ENCODE measurements at places on chromosomes 3 and 15. TPM values are rescaled to one million over a fixed set of nuclear protein-coding genes. Genes with fewer than 3 reads are reported as not detected.

- DNase-seq: no peak
Measured at GRCh38 chr15:31867536-31868442, 162.5 kb upstream of the CHRNA7 start.

Gene DTWD1
- polyA plus RNA-seq: 52.7 TPM

DNA sequence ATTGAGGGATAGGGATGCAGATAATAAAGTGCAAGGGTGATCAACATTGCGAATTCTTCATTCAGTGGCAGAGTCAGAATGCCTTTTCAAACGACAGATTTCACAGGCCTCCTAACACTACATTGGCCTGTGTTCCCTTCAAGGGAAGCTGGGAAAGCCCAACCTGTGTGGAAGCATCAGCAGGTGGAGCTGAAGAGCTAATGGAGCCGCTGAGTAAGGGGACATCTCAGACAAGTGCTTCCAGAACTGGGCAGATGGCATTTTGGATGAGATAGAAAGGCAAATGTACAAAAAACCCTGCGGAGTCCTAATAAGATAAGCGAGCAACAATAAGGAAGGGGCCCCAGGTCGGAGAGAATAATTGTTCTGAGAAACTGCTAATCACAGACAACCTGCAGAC lies 8.5 kb upstream of the SLC24A5 start:
- no peak for DNase-seq

DNA sequence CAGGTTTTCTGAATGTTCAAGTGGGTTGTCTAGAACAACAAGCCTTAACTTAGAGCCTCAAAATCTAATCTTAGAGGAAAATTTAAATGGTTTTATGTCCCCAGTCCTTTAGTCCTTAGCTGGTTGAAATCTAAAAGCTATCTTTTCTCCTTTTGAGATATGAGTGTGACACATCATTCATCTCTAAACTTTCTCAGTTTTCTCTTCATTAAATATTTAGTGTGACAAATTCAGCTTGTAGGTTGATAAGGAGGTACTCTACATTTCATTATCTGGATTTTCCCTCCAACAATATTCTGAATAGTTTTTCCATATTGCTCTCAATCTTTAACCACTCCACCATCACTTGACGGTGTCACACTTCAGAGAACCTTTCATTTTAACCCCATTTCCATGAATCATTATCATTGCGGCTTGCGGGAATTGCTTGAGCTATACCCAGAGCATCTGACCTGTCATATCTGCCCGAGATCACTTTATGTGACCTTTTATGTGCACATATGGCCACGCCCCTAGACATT lies 16.1 kb upstream of the ATP8B4 start:
- no peak for DNase-seq

- DNase-seq: peak; percentile 97
Measured at GRCh38 chr3:192879346-192880031, 38.2 kb downstream of the MB21D2 start.

- DNase-seq: no peak
Measured at GRCh38 chr3:49868862-49869466, 742 bp downstream of the CAMKV start.

DNA sequence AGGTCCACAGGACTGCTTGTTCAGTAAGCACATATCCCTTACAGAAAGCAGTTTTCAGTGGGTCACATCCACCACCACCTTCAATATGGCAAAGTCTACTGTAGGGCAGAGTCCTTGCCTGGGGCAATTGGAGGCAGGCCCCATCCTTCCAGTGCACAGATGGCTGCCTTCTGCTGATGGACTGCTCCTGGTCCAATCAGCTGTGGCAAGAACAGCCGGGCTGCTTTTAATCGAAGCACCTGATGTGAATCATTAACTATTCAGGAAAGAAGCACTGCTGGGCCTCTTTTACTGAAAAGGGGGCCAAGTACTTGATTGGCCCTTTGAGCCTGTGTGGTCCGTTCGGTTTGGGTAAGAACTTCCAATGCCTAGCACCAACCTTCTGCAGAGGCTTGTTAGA lies 24.4 kb downstream of the LARS2 start:
- no peak for DNase-seq

GRCh38 chr3:159629329-159630084 lies 359.1 kb upstream of the IL12A start:
- no peak for DNase-seq

DNA sequence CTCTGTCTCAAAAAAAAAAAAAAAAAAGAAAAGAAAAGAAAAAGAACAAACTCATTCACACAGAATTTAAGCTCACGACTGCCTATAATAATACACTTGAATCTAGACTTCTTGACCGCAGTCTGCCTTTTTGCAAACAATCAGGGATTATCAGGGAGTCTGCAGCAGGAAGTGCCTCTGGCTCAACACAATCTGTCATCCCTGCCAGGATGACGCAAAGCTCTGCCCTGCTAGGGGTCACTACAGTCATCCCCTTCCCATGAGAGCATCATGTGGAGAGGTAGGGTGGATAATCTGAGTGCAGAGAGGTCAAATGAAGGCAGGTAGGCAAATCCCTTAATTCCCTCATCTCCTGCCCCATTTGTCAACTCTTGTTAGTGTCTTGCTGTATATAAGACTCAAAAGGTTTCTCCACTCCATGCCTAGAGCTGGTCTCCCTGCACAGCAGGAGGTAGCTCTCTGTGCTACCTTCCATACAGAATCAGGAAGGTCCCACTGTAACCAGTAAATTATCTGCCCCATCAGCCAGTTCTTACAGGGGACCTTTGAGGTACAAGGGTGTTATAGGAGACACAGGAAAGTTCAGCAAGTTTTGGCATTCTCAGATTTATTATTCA lies 4.2 kb downstream of the UBAP1L start:
- no peak for DNase-seq

GRCh38 chr3:97074546-97074945 lies 260.2 kb downstream of the EPHA6 start:
- no peak for DNase-seq

Gene MYZAP
- polyA plus RNA-seq: 0.11 TPM

GRCh38 chr3:23489300-23490158 lies 286.4 kb downstream of the UBE2E2 start:
- DNase-seq: no peak

Gene MCF2L2
- 0.05 TPM for polyA plus RNA-seq

Gene ZBTB47
- polyA plus RNA-seq: 19.2 TPM

DNA sequence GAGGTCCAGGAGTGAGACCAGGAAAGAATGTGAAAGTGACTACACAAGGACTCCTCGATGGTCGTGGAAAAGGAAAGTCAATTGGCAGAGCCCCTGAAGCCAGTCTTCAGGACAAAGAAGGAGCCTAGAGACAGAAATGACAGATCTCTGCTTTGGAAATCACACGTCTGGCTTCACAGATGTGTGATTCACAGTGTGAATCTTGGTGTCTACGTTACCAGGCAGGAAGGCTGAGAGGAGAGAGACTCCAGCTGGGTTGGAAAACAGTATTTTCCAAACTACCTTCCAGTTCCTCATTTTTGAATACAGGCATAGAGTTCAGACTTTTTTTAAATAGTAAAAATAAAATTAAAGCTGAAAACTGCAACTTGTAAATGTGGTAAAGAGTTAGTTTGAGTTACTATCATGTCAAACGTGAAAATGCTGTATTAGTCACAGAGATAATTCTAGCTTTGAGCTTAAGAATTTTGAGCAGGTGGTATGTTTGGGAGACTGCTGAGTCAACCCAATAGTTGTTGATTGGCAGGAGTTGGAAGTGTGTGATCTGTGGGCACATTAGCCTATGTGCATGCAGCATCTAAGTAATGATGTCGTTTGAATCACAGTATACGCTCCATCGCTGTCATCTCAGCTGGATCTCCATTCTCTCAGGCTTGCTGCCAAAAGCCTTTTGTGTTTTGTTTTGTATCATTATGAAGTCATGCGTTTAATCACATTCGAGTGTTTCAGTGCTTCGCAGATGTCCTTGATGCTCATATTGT lies 6.0 kb downstream of the CCR2 start:
- DNase-seq: no peak

GRCh38 chr3:175186511-175186910 lies 327.4 kb downstream of the NAALADL2 start:
- DNase-seq: no peak

DNA sequence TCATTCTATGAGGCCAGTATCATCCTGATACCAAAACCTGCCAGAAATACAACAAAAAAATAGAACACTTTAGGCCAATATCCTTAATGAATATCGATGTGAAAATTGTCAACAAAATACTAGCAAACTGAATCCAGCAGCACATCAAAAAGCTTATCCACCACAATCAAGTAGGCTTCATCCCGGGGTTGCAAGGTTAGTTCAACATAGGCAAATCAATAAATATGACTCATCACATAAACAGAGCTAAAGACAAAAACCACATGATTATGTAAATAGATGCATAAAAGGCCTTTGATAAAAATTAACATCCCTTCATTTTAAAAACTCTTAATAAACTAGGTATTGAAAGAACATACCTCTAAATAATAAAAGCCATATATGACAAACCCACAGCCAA lies 403.2 kb upstream of the AZI2 start:
- DNase-seq: no peak

Gene GOLGA6B
- not detected for polyA plus RNA-seq

DNA sequence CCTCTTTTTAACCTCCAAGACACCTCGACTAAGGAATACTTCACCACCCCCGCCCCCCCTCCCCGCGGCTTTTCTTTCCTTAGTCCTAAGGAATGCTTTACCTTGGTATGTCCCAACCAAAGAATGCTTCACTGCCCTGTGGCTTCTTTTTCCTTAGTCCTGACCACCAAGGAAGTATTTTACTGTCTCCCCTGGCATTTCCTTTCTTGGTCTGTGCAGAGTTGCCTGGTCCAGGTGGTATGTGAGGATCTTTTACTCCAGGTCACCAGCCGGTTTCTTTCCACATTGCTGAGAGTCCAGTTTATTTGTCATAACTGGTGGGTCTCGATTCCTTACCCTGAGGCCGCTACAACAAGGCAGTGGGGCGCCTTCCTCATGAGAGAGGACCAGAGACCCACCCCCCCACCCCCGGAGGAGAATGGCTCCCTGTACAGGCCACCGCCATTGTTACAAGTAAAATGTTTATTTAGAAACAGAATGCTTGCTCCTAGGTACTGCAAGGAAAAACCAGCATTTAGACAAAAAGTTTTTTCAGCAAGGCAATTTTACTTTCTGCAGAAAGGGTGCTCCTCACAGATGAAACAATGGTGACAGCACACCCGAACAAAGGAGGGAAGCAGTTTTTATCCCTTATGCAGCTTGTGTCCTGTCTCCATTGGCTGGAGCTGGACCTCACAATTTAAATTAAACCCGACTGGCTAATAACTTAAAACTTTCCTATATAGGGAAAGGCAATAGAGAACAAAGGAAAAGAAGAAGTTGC lies 23.1 kb upstream of the MTHFS start:
- no peak for DNase-seq

Gene KLHL40
- polyA plus RNA-seq: not detected

DNA sequence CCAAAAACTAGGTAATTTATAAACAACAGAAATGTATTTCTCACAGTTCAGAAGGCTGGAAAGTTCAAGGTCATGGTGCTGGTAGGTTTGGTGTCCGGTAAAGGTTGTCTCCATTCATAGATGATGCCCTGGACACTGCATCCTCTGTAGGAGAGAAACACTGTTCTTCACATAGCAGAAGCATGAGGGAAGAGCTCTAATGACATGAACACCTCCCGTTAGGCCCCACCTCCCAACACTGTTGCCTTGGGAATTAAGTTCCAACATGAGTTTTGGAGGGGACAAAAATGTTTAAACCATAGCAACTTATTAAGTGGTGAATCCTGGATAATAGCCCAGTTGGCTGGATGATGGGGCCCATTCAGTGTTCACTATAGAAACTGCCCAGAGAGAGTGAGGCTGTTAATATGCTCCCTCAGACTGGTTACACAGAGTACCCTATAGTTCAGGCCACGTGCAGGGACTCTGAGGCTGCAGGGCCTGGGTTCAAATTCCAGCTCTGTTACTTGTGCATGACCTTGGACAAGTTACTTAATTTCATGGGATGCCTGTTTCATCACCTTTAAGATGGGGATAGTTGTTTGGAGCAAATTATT lies 37.0 kb downstream of the CCNL1 start:
- DNase-seq: no peak

Gene PSTPIP1
- polyA plus RNA-seq: not detected

Gene ADIPOQ
- polyA plus RNA-seq: not detected

- no peak for DNase-seq
Measured at GRCh38 chr15:68228143-68228970, 1.2 kb downstream of the CLN6 start.

DNA sequence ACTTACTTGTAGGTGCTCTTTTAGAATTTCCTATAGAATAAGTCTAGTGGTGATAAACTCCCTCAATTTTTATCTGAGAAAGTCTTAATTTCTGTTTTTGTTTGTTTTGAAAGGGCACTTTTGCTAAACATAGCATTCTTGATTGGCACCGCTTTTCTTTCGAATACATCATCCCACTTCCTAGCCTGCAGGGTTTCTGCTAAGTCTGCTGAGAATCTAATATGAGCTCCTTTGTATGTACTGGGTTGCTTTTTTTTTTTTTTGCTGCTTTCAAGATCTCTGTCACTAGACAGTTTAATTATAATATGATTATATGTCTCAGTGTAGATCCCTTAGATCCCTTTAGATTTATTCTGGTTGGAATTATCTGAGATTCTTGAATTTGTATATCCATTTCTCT lies 21.5 kb downstream of the PFN2 start:
- DNase-seq: no peak

Gene RETNLB
- not detected for polyA plus RNA-seq

- peak; percentile 77 for DNase-seq
Measured at GRCh38 chr3:4978966-4979427, 240 bp upstream of the BHLHE40 start.

- DNase-seq: no peak
Measured at GRCh38 chr15:70812827-70813364, 41.1 kb downstream of the LARP6 start.

GRCh38 chr15:37361621-37362020 lies 261.3 kb upstream of the MEIS2 start:
- DNase-seq: no peak

GRCh38 chr15:91801836-91802534 lies 51.5 kb upstream of the SLCO3A1 start:
- DNase-seq: no peak

DNA sequence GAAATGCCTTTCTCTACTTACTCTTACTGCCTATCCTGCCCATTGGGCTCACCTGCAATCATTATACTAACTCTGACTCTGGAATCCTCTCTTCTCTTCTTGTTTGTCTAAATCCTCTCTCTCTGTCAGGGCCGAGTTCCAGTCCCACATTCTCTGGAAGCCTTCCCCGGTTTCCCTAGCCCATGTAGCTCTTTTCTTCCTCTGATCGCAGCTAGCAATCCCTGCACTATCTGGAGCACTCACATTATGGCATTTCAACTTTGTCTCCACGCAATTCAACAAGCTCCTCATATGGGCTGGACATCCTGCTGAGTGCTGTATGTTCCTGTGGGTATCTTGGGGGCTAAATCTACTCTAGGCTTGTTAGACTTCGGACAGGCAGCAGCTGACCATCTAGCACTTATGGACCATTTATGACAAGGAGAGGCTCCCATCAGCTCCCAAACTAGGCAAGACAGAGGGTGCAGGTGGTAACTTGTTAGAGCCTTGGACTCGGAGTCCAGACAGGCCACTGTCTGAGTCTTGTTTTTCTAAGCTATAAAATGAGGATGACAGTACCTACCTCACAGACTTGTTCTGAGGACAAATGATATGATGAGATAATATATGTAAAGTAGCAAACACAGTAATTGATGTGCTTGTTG lies 58.3 kb downstream of the EPHB3 start:
- DNase-seq: no peak

Measured in BJ (cell line).